ENCODE measurements at places on chromosomes 13 and 19. TPM values are rescaled to one million over a fixed set of nuclear protein-coding genes. Genes with fewer than 3 reads are reported as not detected.

FGF22 gene
- not detected for total RNA-seq

DNA sequence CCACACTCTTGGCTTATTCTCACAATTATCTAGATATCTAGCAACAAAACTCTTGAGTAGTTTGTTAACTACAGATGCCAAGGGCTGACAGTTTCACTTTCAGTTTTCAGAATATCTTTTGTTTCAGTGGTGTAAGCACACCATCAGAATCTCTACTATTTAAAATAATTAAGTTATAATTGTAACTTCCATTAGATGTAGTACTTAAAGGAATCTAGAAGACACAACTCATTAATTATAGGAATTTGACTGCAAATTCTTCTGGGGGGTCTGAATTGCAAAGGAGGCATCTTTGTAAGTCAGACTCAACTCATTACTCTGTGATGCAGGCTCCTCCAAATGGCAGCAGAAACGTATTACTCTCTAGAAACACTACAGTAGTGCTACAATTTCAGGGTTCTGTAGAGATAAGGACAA lies 44.9 kb upstream of the USPL1 start:
- no peak for DNase-seq

DNA sequence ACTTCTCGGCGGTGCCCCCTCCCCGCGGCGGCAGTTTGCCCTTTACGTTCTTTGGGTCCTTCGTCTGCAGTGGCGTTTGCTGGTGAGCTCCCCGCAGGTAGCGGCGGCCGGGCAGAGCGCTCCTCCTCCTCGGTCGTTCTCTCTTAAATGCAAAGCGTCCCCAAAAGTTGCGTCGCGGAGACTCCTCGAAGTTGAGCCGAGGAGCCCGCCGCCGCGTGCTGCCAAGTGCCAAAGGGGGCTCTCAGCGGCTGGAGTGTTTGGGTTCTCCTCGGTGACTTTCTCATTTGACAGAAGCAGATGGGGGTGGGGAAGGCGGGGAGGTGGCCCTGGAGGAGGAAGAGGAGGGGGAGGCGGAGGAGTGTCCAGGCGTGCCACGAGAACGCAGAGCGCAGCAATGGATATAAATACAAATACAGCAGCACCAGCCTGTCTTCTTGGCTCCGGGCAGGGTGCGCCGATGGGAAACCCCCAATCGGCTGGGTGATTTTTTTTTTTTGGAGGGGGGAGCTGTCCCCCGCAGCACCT lies at the start of gene SOX21:
Gene SOX21 (minus strand): TSS at position 259 of the 525 bp plus-strand sequence. CDS start 496 bp downstream, outside the sequence.
- no peak for DNase-seq

DNA sequence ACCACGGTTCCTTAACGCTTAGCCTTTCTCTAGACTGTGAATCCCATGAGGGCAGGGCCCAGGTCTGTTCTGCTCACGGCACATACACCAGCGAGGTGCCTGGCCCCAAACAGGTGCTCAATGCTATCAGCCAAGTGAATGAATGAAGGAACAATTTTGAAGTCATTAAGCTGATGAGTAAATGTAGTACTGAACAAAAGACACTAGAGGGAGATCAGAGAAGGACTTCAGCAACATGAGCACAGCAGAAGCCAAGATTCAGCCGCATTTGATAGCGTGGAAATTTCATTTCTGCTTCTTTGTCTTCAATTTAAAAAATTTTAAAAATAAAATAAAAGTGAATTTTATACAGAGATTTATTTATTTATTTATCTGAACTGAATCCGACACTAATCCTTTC lies 20.1 kb upstream of the MYO16 start:
- no peak for DNase-seq

DNA sequence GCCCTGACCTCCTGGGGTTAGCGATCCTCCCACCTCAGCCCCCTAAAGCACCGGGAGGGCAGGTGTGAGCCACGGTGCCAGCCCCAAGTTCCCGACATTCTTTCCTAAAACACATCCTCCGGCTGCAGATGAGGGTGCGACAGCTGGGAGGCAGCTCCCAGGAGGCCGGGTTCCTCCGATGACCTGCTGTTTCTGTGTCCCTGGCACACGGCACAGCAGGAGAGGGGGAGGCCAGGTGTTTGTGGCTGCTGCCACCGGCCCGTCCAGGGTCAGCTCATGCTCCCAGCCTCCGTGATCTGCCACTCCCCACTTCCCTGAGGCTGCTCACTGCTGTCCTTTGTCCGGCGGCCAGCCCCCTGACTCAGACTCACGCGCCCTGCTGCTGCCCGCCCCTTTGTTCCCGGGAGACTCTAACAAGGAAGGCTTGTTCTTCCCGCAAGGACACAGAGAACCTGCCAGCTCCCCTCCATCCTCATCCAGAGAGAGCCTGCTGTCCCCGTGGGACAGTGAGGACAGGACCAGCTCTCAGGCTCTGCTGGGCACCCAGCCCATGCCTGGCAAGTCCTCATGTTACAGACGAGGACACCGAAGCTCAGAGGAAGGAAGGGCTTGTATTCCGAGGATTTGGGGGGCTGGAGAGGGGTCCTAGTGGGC lies 10.6 kb upstream of the MADCAM1 start:
- peak; percentile 75 for DNase-seq
